ENCODE measurements at places on chromosomes 1 and 21.

DNA sequence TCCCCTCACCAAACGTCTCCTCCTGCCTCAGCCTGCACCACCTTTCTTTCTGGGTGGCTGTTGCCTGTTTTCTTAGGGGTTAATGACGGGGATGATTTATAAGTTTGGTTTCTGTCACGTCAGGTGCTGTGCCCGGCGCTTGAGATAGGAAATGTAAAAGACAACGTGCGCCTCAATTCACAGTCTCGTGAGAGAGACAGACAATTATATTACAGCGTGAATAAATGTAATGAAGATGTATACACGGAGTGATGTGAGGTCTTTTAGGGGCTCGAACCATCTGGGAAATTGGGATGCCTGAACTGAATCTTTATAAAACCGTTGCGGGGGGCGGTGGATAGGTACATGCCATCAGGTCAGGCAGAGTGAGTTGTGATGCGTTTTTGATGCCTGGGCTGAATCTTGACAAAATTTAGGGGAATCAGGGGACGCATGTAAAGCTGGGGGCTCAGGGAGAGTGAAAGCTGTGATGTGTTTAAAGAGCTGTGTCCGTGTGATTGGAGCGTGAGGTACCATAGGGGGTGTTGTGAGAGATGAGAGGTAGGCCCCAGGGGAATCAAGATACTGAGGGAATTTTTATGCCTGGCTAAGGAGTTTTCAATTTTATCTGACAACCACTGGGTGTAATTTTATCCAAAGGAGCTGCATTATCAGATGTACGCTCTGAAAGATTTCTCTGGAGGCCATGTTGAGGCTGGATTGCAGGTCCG is 831 bp downstream of the TIPRL start:
- peak; percentile 30 for DNase-seq

- no peak for DNase-seq
Measured at GRCh38 chr1:215631040-215631439, 63.9 kb downstream of the KCTD3 start.

GRCh38 chr1:185559684-185560331 is 174.4 kb upstream of the HMCN1 start:
- DNase-seq = peak; percentile 66

- DNase-seq = no peak
Measured at GRCh38 chr1:65267271-65267670, 42.1 kb upstream of the DNAJC6 start.

DNA sequence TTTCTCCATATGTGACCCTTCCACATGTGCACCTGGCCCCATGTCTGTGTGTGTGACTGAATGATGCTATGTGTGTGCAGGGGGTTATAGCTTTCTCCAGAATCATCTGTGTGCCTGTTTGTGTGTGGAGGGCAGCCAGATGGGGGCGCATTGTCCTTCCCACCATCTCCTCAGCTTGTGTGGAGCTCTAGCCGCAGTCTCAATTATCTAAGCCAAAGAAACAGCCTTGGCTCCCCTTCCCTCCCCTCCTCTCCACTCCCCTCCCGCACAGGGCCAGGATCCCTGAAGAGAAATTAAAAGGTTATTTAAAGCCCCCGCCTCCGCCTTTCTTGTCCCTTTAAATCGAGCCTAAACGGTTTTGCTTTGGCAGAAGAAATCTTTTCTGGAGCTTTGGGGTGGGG is 1.8 kb upstream of the DMBX1 start:
- no peak for DNase-seq

GRCh38 chr1:153545067-153546055 is at the start of gene S100A4:
TSS of gene S100A4 (minus strand) at chr1:153545806. CDS start at chr1:153544794, 1,012 bp downstream.
- DNase-seq = peak; percentile 79

GRCh38 chr1:185334182-185334581 is 17.1 kb upstream of the IVNS1ABP start:
- DNase-seq = no peak

DNA sequence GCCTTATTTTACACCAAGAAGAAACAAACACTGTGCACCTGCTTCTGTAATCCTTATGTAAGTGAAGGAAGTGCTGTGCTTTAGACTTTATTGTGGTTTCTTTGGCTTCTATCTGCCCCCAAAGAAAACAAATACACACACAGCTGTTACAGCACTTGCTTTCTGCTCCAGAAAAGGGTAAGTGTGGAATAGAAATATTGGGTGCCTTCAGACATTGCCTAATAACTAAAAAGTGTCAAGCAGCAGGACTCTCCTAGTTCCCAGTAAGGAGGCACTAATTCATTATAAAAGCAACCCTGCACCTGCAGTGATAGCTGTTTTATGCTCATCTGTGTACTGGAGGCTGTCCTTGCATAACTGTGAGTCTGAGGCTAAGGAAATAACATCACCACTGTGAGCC is 23.4 kb upstream of the PRRX1 start:
- no peak for DNase-seq

All from GM10248 (cell line).